ENCODE measurements at places on chromosomes 4 and X. TPM values are rescaled to one million over a fixed set of nuclear protein-coding genes. Genes with fewer than 3 reads are reported as not detected.

GNPDA2 gene
- 15.8 TPM for total RNA-seq

PFKFB1 gene
- total RNA-seq: 0.59 TPM

ASB12 gene
- not detected for total RNA-seq

MAGEC3 gene
- total RNA-seq: not detected

CNGA1 gene
- 0.70 TPM for total RNA-seq

GRCh38 chr4:41477181-41477905 lies 60.6 kb upstream of the LIMCH1 start:
- DNase-seq: no peak
- no peaks in the 10 kb centered on the region for H3K4me1 ChIP-seq
- H3K4me3 ChIP-seq: no peak overlapping the region
- H3K27me3 ChIP-seq: peaks cover 4% of the 10 kb centered on the region
- H3K27ac ChIP-seq: no peak overlapping the region

DNA sequence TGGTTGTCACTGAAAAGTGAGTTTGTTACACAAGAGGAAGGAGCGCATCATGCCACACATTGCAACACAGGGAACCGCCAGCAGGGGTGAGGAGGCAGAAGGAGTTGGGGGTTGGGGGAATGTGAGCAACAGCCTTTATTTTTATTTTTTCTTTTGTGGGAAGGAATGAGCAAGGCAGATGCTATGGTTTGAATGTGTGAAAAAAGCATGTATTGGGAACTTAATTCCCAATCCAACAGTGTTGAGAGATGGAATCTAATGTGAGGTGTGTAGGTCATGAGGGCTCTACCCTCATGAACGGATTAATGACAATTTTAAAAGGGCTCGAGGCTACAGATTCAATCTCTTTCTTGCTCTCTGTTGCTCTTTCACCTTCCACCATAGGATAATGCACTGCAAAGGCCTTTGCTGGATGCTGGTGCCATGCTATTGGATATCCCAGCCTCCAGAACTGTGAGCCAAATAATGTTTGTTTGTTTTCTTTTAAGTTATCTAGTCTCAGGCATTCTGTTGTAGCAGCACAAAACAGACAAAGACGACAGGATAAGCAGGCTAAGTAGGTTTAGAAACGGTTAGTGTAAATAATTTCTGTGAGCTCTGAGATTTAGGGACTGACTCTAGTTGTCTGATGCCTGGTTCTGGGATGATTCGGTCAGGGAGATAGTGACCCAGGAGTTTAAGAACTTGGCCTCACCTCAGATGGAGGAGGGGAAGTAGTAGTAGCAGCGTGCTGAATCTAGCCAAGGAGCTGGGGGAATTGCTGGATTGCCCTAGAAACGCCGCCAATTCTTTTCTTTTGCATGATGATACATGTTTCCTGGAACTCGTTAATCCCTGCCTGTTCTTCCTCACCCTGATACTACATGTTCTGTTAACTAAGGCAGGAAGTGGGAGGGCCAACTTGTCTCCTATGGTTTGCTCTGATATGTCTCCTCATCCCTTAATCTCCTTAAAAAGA lies 156.6 kb upstream of the CTSO start:
- H3K36me3 ChIP-seq: no peaks in the 10 kb centered on the region
- no peaks in the 10 kb centered on the region for H3K27me3 ChIP-seq
- H3K4me3 ChIP-seq: no peak overlapping the region
- no peak overlapping the region for H3K27ac ChIP-seq
- no peaks in the 10 kb centered on the region for H3K4me1 ChIP-seq
- DNase-seq: no peak

GRCh38 chr4:127124919-127125318 lies 507.8 kb upstream of the INTU start:
- H3K27ac ChIP-seq: no peak overlapping the region
- no peaks in the 10 kb centered on the region for H3K36me3 ChIP-seq
- H3K27me3 ChIP-seq: no peaks in the 10 kb centered on the region
- DNase-seq: no peak

GRCh38 chr4:38503689-38504395 lies 160.2 kb upstream of the KLF3 start:
- peaks cover 43% of the 10 kb centered on the region for H3K4me1 ChIP-seq
- no peak for DNase-seq
- H3K36me3 ChIP-seq: no peaks in the 10 kb centered on the region
- no peak overlapping the region for H3K27ac ChIP-seq
- no peak overlapping the region for H3K4me3 ChIP-seq

DNA sequence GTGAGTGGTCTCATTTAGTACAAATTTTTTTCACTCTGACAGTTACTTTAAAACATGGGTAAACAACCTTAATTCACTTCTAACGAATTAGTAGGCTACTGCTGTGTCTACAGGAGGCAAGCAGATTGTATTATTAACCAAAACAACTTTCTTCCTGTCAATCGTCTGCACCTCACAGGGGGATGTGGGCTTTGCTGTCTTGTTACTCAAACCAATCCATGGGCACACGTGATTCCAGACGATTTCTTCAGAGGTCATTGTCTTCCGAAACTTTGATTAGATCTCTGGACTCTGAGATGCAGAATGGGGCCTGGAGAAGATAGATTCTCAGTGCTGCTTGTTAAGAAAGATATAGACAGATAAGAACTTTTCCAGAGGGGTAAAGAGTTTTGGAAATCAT lies 327.8 kb downstream of the DHX15 start:
- no peaks in the 10 kb centered on the region for H3K36me3 ChIP-seq
- no peak overlapping the region for H3K4me3 ChIP-seq
- H3K27ac ChIP-seq: no peak overlapping the region
- DNase-seq: no peak
- no peaks in the 10 kb centered on the region for H3K4me1 ChIP-seq

DNA sequence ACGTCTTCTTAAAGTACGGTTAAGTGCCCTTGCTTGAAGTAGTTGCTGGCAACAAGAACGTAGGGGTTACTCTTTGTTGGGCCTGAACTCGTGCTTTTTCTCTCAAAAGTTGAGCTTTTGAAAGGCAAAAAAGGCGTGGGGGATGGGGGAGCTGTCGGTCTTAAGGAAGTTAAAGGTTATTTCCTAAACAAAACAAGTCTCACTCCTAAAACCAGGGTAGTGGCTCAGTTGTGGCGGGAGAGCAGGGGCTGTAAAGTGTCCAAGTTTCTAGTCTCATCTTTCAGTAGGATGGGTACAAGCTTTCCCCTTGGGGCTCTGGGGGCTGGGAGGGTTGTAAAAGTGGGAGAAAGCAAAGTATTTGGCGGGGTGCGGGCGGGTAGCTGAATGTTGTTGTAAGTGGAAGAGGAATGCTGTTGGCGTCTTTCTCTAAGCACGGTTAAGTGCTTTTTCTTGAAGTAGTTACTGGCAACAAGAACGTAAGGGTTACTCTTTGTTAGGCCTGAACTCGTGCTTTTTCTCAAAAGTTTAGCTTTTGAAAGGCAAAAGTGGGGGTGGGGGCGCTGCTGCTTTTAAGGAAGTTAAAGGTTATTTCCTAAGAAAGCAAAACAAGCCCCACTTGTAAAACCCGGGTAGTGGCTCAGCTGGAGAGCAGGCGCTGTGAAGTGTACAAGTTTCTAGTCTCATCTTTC lies 904 bp upstream of the WDR1 start:
- H3K27me3 ChIP-seq: no peaks in the 10 kb centered on the region
- peaks cover 50% of the 10 kb centered on the region for H3K4me1 ChIP-seq
- DNase-seq: peak; percentile 57
- H3K36me3 ChIP-seq: peaks cover 32% of the 10 kb centered on the region
- H3K27ac ChIP-seq: peak overlapping the region; percentile 97
- H3K4me3 ChIP-seq: peak overlapping the region; percentile 79

- H3K36me3 ChIP-seq: no peaks in the 10 kb centered on the region
- no peak for DNase-seq
- H3K4me1 ChIP-seq: no peaks in the 10 kb centered on the region
- no peak overlapping the region for H3K27ac ChIP-seq
Observed at GRCh38 chr4:144579411-144580030, 66.4 kb upstream of the HHIP start.

GRCh38 chr4:152075253-152075928 lies 314.6 kb upstream of the GATB start:
- no peak overlapping the region for H3K27ac ChIP-seq
- H3K4me1 ChIP-seq: peaks cover 41% of the 10 kb centered on the region
- H3K36me3 ChIP-seq: no peaks in the 10 kb centered on the region
- no peak overlapping the region for H3K4me3 ChIP-seq

DNA sequence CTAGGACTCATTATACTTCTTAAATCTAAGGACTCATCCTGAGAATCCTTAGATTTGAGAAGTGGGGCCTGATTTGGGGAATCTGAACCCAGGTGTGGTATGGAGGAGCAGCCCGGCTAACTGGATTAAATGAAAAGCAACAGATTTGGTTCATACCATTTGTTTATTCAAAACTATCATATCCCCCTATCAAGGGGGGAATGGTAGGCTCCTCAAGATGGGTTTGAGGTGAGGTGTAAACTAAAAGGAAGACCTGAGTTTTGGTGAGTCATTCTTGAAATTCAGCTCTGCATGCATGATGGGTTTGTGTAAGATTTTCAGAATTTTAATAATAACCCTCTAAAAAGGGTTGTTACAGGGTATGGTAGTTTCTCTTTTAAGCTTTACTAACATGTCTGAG lies 53.4 kb downstream of the CASP6 start:
- peaks cover 28% of the 10 kb centered on the region for H3K36me3 ChIP-seq
- peaks cover 42% of the 10 kb centered on the region for H3K4me1 ChIP-seq
- no peak for DNase-seq
- H3K27me3 ChIP-seq: no peaks in the 10 kb centered on the region
